ENCODE measurements at places on chromosomes 5 and 9.

GRCh38 chr5:116542619-116543018 lies 32.0 kb downstream of the SEMA6A start:
- DNase-seq, result peak; percentile 57

DNA sequence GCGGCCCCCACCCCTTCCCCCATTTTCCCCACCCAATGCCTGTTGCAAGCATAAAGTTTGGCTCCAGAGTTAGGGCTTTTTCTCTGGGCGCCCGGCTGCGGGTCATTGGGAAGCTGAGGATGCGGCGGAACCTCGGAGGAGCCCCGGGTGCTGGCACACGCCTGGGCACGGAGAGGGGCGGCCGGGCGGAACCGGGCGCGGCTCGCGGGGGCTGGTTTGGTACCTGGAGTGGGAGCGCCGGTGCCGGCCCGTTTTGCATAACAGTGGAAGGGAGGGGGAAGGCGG lies 1.2 kb downstream of the PPARGC1B start:
- peak; percentile 70 for DNase-seq

GRCh38 chr9:764105-764524 lies 77.4 kb upstream of the DMRT1 start:
- DNase-seq, result peak; percentile 20

- no peak for DNase-seq
Measured at GRCh38 chr5:4208537-4208936, 612.9 kb downstream of the IRX1 start.

DNA sequence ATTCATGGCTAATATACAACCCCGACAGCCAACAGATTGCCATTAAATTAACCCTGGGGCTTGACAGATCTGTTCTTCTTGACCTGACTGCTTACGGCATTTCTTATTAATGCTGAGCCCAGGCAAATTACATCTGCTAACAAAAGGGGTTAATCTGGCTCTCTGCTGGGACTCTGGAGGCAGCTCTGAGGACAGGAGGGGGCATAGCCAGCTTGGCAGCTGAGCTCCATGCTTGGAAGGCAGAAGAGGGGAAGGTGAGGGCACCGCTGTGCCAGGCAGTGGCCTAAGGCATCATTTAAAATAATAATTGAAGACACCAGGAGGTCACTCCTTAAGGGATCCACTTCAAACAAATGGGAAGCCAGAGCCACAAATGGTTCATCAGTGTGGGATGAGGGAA lies 126.0 kb upstream of the GPR151 start:
- peak; percentile 95 for DNase-seq
